ENCODE measurements at places on chromosomes 3 and 15.

DNA sequence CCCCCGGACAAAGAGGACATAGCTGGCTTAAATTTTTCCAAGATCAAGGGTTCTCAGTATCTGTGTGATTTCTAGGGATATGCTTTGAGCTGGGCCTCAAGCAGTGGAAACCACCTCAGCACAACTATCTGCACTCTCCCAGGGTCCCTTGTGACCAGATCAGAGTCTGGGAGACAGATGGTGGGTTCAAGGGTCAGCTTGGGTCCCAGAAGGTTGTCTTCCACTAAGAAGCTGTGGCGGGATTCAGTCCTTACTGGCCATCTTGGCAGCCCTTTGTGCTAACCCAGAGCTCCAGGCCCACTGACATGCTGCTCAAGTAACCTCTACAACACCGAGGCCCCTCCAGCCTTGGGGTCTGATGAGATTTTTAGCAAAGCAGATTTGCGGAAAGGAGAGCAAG is 2.7 kb downstream of the INSYN1 start:
- H3K36me3 ChIP-seq, result no peaks in the 10 kb centered on the region
- no peaks in the 10 kb centered on the region for H3K27me3 ChIP-seq
- H3K4me1 ChIP-seq, result no peaks in the 10 kb centered on the region
- no peak for DNase-seq
- no peak overlapping the region for H3K4me3 ChIP-seq
- H3K27ac ChIP-seq, result no peak overlapping the region

GRCh38 chr3:159499031-159499793 is 489.4 kb upstream of the IL12A start:
- H3K4me3 ChIP-seq, result no peak overlapping the region
- H3K27ac ChIP-seq, result no peak overlapping the region
- H3K36me3 ChIP-seq, result no peaks in the 10 kb centered on the region
- H3K4me1 ChIP-seq, result no peaks in the 10 kb centered on the region

DNA sequence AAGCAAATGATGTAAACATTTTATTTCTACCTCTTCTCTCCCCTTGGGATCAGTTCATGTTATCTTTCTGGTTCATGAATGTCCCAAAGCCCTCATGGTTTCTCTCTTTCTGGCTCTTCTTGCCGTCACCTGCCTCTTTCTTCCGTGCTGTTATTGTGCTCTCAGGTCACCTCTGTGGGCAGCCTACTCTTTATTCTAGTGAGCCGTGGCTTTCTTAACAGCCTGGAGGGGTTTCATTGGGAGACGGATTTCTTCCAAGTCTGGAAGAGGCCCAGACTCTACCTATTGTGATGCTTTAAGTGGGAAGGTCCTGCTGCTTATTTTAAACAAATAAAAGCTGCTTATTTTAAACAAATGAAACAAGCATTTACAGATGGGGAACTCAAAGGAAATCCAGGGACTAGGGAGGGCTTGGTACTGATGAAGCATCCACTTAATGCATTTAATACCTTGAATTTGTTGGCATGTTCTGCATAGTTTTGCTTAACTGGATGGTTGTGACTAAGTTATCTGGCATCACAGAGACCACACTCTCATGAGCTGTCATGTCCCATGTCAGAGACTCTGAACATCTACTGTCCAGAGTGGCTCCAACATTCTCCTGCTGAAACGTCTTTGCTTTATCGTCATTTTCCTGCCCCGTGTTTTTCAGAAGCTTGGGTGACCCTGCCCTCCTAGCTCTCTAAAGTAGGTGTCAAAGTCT is 443.3 kb downstream of the GABRG3 start:
- H3K4me3 ChIP-seq, result no peak overlapping the region
- no peaks in the 10 kb centered on the region for H3K36me3 ChIP-seq
- no peak for DNase-seq
- no peaks in the 10 kb centered on the region for H3K4me1 ChIP-seq

DNA sequence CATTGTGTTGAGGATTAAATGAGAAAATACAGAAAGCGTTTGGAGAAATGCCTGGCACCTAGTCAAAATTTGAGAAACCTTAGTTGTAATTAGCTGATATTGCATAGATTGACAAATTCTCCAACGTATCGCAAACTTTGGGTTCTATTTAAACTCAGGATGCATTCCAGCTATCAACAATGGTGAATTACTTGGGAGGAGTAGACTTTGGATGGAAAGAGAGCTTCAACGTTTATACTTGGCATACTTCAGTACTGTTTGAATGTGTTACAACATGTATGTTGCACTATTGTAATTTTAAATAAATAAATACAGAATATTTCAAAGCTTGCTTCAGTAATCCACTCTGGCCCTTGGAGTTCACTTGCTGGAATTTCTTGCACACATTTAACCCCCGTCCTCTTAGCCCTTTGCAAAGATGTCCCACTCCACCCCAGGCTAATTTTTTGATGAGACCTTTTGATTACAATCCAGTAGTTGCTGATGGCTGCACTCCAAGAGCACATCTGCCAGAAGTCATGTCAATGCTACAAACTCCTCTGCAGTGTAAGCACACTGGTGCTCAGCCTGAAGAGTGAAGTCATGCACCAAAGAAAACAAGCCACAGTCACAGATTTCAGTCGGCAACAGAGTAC is 4.7 kb upstream of the DIS3L start:
- H3K36me3 ChIP-seq, result no peaks in the 10 kb centered on the region
- no peak overlapping the region for H3K4me3 ChIP-seq
- peaks cover 14% of the 10 kb centered on the region for H3K4me1 ChIP-seq
- no peak for DNase-seq
- H3K27me3 ChIP-seq, result no peaks in the 10 kb centered on the region
- no peak overlapping the region for H3K27ac ChIP-seq

DNA sequence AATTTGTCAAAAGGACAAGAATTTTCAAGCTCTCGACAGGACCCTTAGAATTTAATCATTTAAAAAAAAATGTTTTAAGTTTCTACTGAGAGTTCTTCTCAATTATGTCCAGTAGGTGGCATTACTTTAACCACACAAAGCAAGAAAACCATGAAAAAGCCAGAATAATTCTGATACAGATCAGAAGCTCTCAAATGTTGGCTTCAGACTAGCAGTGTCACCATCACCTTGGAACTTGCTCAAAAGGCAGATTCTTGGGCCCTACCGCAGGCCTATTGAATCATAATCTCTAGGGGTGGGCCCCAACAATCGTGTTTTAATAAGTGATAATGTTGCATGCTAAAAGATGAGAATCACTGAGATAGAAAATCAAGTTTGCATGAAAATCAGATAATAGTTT is 99.5 kb upstream of the KCNMB2 start:
- no peaks in the 10 kb centered on the region for H3K36me3 ChIP-seq
- no peak for DNase-seq
- H3K27me3 ChIP-seq, result no peaks in the 10 kb centered on the region
- H3K27ac ChIP-seq, result no peak overlapping the region
- H3K4me1 ChIP-seq, result no peaks in the 10 kb centered on the region

DNA sequence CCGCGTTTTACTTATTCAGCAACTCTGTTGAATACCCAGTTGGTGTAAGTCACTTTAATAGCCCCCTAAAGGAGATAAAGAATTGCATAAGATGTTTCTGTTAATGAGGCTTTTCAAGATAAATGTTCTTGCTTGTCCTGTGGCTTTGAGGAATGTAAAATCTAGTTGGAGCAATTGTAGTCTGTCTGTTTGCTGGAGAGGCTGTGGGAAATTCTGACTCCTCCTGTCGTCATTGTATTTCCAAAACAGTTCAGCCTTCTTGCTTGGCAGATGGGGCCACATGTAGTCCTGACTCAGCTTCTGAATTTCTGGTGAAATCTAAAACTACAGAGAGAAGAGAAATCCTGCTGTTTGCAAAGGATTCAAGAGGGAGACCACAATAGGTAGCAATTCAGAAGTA is 114.4 kb downstream of the RYR3 start:
- no peaks in the 10 kb centered on the region for H3K4me1 ChIP-seq
- no peaks in the 10 kb centered on the region for H3K27me3 ChIP-seq
- DNase-seq, result no peak
- no peak overlapping the region for H3K4me3 ChIP-seq

DNA sequence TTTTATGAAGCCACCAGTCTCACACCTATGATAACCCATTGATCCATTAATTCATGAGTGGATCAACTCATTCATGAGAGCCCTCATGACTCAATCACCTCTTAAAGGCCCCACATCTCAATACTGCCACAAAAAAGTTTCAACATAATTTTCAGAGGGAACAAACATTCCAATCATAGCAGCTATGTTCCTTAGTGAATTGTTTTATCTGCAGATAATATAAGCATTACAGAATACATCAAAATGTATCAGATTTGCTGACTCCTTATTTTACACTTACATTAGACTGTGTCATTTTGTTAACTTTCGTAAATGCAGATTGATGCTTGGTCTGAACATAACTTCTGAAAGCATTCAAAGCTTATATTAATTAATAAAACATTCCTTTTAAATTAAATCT is 155.3 kb upstream of the MBNL1 start:
- H3K36me3 ChIP-seq, result no peaks in the 10 kb centered on the region
- no peaks in the 10 kb centered on the region for H3K4me1 ChIP-seq
- no peaks in the 10 kb centered on the region for H3K27me3 ChIP-seq

GRCh38 chr15:77031376-77032050 is 36.6 kb downstream of the PSTPIP1 start:
- H3K4me3 ChIP-seq, result no peak overlapping the region
- peaks cover 15% of the 10 kb centered on the region for H3K4me1 ChIP-seq
- peak overlapping the region; percentile 60 for H3K27ac ChIP-seq
- H3K36me3 ChIP-seq, result peaks cover 6% of the 10 kb centered on the region
- DNase-seq, result peak; percentile 83

- H3K4me3 ChIP-seq, result no peak overlapping the region
- H3K4me1 ChIP-seq, result no peaks in the 10 kb centered on the region
- H3K27ac ChIP-seq, result no peak overlapping the region
- H3K27me3 ChIP-seq, result peaks cover 3% of the 10 kb centered on the region
- no peaks in the 10 kb centered on the region for H3K36me3 ChIP-seq
Observed at GRCh38 chr15:62618432-62618831, 424.1 kb upstream of the TPM1 start.

- DNase-seq, result no peak
- no peak overlapping the region for H3K4me3 ChIP-seq
Observed at GRCh38 chr15:58553365-58553918, 121.7 kb downstream of the LIPC start.

- no peaks in the 10 kb centered on the region for H3K4me1 ChIP-seq
- H3K36me3 ChIP-seq, result peaks cover 92% of the 10 kb centered on the region
- no peak overlapping the region for H3K4me3 ChIP-seq
- no peak for DNase-seq
- H3K27ac ChIP-seq, result no peak overlapping the region
- no peaks in the 10 kb centered on the region for H3K27me3 ChIP-seq
Observed at GRCh38 chr3:127016461-127016860, 33.5 kb downstream of the PLXNA1 start.

DNA sequence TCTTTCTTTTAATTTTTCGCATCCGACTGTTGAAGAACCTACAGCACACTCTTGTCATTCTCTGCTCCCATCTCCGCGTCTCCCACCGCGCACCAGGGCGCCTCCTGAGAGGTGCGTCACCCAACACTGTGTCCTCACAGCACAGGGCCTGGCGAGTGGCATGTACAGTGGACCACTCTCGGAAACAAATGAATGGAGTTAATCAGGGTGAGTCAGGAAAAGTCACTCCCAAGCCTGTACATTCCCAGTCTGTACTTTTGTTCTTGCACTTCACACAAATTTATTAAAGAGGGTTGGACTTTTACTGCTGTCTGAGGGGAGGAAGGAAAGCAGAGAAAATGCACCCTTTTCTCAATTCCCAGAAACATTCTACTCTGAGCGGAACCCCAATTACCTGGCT is 625 bp downstream of the COL6A6 start:
- peaks cover 19% of the 10 kb centered on the region for H3K27me3 ChIP-seq
- H3K4me3 ChIP-seq, result no peak overlapping the region
- DNase-seq, result no peak
- no peak overlapping the region for H3K27ac ChIP-seq
- no peaks in the 10 kb centered on the region for H3K36me3 ChIP-seq

DNA sequence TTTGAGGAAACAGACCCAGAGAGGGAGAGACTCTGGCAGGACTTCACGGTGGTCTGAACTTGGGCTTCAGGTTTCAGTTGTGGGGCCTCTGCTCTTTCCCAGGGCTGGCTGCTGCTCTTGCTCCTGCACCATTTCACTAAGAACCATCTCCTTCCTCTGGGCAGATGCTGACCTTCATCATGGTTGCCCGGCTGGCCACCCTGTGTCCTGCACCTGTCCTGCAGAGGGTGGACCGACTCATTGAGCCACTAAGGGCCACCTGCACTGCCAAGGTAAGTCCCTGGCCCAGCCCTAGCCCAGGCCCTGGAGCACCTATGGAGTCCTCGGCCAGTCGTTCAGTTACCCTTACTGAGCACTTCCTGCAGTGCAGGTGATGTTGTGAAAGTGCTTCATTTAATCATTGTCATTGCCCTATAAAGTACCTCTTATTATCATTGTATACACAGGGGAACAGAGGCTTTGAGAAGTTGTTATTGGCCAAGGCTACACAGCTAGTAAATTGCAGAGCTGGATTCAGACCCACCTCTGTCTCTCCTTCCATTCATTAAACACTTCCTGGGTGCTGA is 10.0 kb downstream of the RPL32 start:
- no peak for DNase-seq
- H3K27ac ChIP-seq, result no peak overlapping the region
- H3K4me1 ChIP-seq, result no peaks in the 10 kb centered on the region
- peaks cover 70% of the 10 kb centered on the region for H3K36me3 ChIP-seq

- H3K4me3 ChIP-seq, result no peak overlapping the region
- no peaks in the 10 kb centered on the region for H3K36me3 ChIP-seq
- H3K27ac ChIP-seq, result no peak overlapping the region
- no peaks in the 10 kb centered on the region for H3K4me1 ChIP-seq
- H3K27me3 ChIP-seq, result no peaks in the 10 kb centered on the region
- DNase-seq, result no peak
Observed at GRCh38 chr15:67140078-67140833, 74.9 kb downstream of the SMAD3 start.

GRCh38 chr15:96338766-96339618 is 8.5 kb downstream of the NR2F2 start:
- no peak overlapping the region for H3K4me3 ChIP-seq
- no peak overlapping the region for H3K27ac ChIP-seq
- no peak for DNase-seq
- no peaks in the 10 kb centered on the region for H3K36me3 ChIP-seq
- H3K4me1 ChIP-seq, result no peaks in the 10 kb centered on the region

GRCh38 chr15:59997070-59997701 is 6.9 kb upstream of the FOXB1 start:
- peak overlapping the region; percentile 85 for H3K27ac ChIP-seq
- no peaks in the 10 kb centered on the region for H3K27me3 ChIP-seq
- no peaks in the 10 kb centered on the region for H3K36me3 ChIP-seq
- peak overlapping the region; percentile 58 for H3K4me3 ChIP-seq

DNA sequence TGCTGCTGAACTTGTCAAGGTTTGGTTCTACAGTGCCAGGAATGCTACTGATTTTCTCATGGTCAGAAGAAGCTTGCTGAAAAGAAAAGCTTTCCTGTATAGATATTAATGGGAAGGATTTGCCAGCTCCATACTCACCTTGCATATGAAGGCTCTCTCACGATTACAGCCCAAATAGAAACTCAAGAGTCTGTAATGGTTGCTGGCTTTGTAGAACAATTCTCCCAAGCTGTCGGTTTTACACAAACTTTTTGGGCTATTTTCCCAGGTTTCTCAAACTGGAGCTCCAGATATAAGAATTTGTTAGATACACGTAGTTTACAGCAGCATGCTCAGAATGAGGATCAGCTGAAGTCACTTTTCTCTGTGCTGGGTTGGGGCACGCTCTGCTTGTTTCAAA is 30.1 kb upstream of the LRRC3B start:
- H3K27ac ChIP-seq, result no peak overlapping the region
- H3K36me3 ChIP-seq, result no peaks in the 10 kb centered on the region
- no peaks in the 10 kb centered on the region for H3K27me3 ChIP-seq
- no peak for DNase-seq
- no peak overlapping the region for H3K4me3 ChIP-seq

Data from DND-41 (cell line).